Activated T-cell treated with anti-CD3 and anti-CD28 coated beads for 4 hours (primary cell): ENCODE measurements at places on chromosomes 6 and 20.

GRCh38 chr20:38730989-38731737 lies 6.9 kb downstream of the SLC32A1 start:
- peak; percentile 76 for DNase-seq

DNA sequence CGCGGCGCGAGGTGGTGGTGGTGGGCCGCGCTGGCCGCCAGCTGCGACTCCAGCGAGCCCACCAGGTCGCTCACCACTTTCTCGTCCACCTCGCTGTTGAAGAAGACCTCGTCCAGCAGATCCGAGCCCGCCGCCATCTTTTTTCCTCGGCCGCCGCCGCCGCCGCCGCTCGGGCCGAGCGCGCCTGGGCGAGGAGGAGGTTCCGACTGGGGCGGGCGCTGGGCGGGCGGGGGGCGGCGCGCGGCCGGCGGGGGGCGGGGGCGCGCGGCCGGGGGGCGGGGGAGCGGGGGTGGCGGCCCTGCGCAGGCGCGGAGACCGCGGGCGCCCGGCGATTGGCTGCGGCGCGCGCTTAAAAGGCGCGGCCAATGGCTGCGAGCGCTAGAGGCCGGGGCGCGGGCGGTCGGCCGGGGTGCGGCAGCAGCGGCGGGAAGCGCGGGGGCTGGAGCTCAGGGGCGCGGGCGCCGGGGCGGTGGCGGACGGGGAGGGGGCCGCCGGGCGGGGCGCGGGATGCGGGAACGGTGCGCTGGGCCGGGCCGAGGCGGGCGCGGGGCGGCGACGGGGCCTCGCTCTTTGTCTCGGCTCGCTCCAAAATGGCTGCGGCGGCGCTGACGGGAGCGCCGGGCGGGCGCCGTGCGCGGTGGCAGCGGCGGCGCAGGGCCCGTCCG lies at the start of gene TAF4:
TAF4 (minus strand) TSS at position 208 of the 665 bp plus-strand sequence; CDS start at position 137, 71 bp downstream.
- peak; percentile 69 for DNase-seq

GRCh38 chr6:79796197-79796596 lies 151.2 kb downstream of the ELOVL4 start:
- DNase-seq, result no peak

GRCh38 chr6:17826301-17826700 lies 119.6 kb upstream of the NUP153 start:
- no peak for DNase-seq

- DNase-seq, result peak; percentile 79
Measured at GRCh38 chr20:59222253-59223181, 58.9 kb downstream of the ZNF831 start.
